ENCODE measurements at places on chromosomes 1 and 21. TPM values are rescaled to one million over a fixed set of nuclear protein-coding genes. Genes with fewer than 3 reads are reported as not detected.

- DNase-seq: no peak
Measured at GRCh38 chr1:74683656-74684055, 10.1 kb upstream of the ERICH3 start.

- DNase-seq: no peak
Measured at GRCh38 chr1:213345621-213346020, 294.6 kb downstream of the RPS6KC1 start.

DNA sequence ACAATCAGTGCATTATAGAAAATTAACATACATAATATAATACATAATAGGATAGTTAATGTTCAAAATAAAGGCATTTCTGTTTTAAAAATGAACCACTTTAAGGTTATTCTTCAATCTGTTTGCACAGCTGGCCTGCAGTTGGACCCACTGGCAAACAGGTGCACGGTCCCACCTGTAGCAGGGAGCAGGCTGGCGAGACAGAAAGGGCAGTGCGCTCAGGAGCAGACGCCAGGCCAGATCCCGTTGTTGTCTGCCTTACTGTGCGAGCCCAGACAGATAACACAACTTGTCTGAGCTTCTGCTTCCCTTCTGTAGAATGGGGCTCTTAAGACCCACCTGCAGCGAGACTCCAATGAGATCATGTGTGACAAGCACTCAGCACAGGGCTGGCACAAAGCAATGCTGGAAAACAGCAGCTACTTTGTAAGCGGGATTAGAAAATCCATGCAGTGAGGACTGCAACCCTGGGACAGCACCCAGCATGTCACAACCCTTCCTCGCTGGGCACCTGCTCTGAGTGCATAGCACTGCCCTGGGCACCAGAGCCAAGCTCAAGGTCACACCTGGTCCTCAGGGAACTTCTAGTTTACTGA lies 33.5 kb downstream of the VPS26C start:
- no peak for DNase-seq

DNA sequence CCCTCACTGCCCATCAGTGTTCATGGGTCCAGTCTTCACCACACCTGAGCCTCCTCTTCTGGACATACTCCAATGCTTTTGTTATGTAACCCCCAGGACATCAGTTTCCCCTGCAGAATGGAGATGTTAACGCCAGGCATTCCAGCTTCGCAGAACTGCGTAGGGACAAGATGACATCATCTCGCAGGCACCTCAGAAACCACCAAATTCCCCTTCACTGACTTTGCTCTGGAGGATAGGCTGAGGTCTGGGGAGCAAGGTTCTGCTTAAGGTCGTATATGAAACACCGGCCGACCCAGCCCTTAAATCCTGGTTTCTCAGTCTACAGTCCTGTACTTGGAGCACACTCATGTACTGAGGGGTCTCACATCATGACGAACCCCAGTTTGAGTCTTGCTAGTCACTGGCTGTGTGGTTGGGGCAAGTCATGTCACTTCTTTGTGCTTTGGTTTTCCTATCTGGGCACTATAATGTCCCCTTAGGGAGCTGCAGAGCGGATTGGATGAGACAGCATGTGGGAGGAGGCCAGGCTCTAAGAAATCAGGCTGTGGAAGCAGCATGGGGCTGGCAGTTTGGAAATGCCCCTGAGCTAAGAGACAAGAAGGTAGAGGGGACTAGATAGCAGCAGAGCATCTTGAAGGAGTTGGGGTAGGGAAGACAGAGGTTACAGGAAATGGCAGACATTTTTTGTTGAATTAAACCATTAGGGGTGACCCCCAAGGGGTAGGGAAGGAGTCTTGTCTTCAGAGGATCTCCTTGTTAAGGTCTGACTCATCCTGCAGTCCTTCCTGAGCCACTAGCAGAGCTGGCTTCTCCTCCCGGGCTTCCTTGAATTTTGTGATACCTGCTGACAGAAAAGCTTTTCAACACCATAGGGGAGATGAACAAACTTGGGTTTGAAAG lies 138.3 kb downstream of the FOXD2 start:
- DNase-seq: peak; percentile 85

- no peak for DNase-seq
Measured at GRCh38 chr1:198632007-198632406, 6.8 kb upstream of the PTPRC start.

- no peak for DNase-seq
Measured at GRCh38 chr1:234988536-234988935, 140.1 kb downstream of the TOMM20 start.

DNA sequence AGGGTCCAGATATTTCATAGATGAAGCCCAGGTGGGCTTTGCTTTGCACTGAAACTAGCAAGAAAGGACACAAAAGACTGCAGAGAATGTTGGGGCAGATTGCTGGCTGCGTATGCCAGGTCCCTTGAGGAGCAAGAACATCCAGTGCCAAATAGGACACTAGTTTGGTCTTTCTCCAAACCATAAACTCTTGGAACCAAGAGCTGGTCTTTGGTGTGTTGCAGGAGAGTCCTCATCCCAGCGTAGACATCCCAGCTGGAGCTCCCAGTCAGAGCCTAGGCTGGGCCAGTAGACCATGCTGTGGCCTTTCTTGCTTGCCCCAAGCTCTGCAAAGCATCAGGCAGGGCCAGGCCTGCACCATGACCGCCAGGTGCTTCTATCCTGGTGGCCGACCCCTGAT lies 87.5 kb downstream of the ATP5PO start:
- no peak for DNase-seq

DNA sequence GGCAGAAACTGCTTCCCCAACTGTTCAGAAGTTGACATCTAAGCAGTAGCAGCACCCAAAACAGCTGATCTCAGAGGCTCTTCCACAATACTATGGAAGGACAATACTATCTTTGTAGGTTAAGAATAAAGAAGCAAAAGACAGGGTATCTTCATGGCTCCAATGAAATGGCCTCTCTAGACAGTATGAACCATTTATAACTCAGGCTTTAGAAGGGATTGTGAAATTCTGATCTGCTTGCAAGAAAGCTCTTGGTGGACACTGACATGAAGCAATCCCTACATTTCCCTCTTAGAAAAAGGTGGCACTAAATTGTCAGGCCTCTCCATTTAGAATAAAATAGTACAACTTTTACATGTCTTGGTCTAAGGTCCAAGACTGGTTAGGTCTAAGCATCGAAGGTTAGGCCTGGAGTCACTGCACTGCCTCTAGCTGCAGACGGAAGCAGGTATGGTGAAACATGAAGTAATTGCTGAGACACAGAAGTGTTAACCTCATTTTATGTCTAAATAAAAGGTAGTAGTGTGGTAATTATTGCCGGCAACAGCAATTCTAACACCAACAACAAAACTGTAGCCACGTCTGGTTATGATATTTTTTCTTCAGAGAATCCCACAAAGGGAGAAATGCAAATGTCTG lies 50.6 kb upstream of the HP1BP3 start:
- no peak for DNase-seq

KMO gene
- not detected for total RNA-seq

KCNK1 gene
- 5.9 TPM for total RNA-seq

GRHL3 gene
- total RNA-seq: not detected

SIM2 gene
- total RNA-seq: 1.8 TPM

SLAMF7 gene
- total RNA-seq: 3.9 TPM

All from M059J (cell line).